Inflammatory macrophage treated with lipopolysaccharide for 4 hours (primary cell): ENCODE measurements at places on chromosomes 6 and 20.

DNA sequence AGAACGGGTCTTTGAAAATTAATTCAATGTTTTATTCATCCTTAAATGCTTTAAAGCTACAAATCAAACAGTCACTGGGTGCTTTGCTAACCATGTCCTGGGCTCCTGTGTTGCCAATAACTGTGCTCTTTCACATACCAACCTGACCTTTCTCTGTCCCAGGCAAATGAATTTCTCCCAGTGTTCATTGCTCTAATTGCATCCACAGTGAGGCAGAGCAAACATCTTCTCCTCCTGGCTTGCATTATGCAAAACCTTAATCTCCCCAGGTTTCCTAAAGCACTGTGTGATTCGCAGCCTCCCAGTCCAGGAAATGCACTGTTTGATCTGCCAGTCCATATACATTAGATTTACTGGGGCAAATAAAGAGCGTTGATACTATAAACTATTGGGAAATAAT lies 219.0 kb downstream of the PREX1 start:
- no peak for DNase-seq

GRCh38 chr20:35190556-35190955 lies 18.7 kb downstream of the PROCR start:
- no peak for DNase-seq

GRCh38 chr6:68237205-68237604 lies 397.9 kb upstream of the ADGRB3 start:
- DNase-seq, result no peak

- peak; percentile 67 for DNase-seq
These were observed 129.8 kb upstream of the EDN1 start for GRCh38 chr6:12160326-12160725.

GRCh38 chr20:41440882-41441281 lies 74.3 kb upstream of the EMILIN3 start:
- DNase-seq, result no peak

GRCh38 chr6:28927846-28928245 lies 4.1 kb upstream of the TRIM27 start:
- no peak for DNase-seq

- peak; percentile 82 for DNase-seq
These were observed 9.4 kb upstream of the STX11 start for GRCh38 chr6:144140867-144141266.

- no peak for DNase-seq
These were observed 162.1 kb downstream of the PTPRK start for GRCh38 chr6:128358244-128358776.

- no peak for DNase-seq
These were observed 8.8 kb upstream of the CNR1 start for GRCh38 chr6:88174906-88175305.

DNA sequence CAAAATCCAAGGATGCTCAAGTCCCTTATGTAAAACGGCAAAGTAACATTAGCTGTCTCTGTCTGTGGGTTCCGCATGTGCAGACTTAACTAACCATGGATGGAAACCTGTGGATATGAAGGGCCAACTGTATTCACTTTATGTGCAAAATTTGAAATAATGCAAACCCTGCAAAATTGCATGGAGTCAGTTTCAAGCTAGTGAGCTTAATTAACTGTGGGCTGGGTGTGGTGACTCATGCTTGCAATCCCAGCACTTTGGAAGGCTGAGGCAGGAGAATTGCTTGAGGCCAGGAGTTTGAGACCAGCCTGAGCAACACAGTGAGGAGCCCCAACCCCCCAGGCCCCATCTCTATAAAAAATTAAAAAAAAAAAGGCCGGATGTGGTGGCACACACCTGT lies 81.4 kb downstream of the ANKS1A start:
- DNase-seq, result no peak

- no peak for DNase-seq
These were observed 2.0 kb downstream of the ARMH2 start for GRCh38 chr6:24796616-24797290.

DNA sequence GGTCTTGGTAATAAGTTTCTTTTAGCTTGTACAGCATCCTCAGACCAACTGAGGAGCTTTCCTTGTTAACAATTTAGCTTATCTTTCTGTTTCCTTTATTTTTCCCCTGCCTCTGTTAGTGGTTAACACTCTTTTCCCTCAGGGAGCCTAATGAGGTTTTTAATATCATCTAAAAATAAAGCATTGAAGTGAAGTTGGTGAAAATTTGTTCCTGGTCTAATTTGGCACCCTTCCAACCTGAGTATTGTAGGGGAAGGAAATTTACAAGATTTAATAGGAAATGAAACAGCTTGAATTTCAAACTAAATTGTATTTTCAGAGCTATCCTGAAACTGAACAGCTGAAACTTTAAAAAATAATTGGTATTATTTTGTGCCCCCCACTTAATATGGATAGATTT lies 28.1 kb upstream of the VAPB start:
- DNase-seq, result no peak

GRCh38 chr6:7215798-7216231 lies 97.2 kb downstream of the SSR1 start:
- no peak for DNase-seq

- DNase-seq, result no peak
These were observed 452.9 kb downstream of the UTRN start for GRCh38 chr6:144737998-144738397.

- DNase-seq, result no peak
These were observed 116.9 kb downstream of the RWDD2A start for GRCh38 chr6:83310046-83310445.

DNA sequence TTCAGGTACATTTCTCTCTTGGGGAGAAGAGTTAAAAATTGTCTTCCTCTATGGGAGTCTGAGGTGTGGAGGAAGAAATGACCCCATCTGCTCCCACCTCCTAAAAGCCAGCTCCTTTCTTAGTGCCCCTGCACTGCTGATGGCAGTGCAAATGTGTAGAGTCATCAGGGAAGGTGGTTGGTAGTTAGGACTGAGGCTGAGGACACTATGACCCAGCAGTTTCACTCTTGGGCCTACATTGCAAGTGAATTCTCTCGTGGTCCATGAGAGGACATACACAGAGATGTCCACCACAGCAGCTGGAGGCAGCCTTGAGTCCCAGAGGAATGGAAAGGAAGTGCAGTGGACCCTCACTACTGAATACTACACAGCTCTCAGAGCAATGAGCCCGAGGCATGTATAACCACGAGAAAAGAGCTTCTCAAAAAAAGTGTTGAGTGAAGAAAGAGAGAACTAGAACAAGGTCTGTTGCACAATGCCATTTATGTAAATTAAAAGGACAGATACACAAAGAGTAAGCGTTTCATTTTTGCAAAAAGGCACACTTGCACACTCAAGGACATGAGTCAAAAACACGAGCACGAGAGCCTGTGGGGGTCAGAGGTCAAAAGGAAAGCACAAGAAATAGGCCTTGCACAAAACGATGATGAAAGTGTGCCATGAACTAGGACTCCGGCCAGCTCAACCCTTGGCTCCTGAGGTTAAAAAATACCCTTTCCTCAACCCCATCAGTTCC lies 308.2 kb upstream of the PRND start:
- DNase-seq, result peak; percentile 96

- no peak for DNase-seq
These were observed 324.1 kb upstream of the GJE1 start for GRCh38 chr6:141808662-141809061.

- peak; percentile 27 for DNase-seq
These were observed 50.9 kb downstream of the PLCB4 start for GRCh38 chr20:9119776-9120175.

GRCh38 chr20:43300901-43301300 lies 111.2 kb upstream of the PTPRT start:
- DNase-seq, result no peak

DNA sequence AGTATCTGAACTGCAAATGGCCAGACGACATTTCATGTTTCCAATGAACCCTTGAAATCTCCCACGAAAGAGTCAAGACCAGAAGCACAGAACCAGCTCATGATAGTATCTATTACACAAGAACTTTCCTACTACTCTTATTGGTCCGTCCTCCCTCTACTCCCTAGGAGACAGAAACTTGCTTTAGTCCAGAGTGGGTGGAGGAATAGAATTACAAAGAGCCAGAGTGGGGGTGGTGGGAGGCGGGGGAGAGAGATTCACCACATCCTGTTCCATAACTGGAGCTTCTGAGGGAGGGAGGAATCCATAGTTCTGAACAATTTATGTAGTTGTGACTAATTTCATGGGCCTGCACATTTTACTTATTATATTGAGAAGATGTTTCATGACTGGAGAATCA lies 18.5 kb upstream of the WFDC10A start:
- DNase-seq, result peak; percentile 80

DNA sequence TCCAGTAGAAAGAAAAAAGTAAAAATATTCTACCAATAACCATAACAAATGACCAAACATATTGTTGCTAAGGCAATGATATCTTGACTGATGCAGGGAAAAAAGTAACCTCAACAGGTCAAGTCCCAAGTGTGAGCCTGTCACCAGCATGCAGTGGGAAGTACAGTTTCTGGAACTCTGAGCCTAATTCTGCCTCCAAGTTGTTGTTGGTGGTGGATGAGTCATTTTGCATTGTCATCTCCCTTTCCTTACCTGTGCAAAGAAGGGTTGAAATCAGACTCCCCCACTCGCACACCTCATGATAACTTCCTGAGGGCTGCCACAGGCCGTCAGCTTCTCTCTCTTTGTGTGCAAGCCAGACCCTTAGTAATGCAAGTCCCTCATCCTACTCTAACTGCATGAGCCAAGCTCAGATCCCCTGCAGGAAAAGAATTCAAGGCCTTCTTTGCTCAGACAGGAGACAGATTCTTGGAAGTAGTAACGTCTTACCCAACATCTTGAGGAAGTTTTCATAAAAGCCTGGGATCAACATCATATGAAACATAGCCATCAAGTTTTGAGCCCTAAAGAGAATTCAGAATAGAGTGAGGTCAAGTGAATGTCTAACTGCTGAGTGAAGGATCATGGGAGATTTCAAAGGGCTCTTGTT lies 207.6 kb upstream of the FOXA2 start:
- no peak for DNase-seq

DNA sequence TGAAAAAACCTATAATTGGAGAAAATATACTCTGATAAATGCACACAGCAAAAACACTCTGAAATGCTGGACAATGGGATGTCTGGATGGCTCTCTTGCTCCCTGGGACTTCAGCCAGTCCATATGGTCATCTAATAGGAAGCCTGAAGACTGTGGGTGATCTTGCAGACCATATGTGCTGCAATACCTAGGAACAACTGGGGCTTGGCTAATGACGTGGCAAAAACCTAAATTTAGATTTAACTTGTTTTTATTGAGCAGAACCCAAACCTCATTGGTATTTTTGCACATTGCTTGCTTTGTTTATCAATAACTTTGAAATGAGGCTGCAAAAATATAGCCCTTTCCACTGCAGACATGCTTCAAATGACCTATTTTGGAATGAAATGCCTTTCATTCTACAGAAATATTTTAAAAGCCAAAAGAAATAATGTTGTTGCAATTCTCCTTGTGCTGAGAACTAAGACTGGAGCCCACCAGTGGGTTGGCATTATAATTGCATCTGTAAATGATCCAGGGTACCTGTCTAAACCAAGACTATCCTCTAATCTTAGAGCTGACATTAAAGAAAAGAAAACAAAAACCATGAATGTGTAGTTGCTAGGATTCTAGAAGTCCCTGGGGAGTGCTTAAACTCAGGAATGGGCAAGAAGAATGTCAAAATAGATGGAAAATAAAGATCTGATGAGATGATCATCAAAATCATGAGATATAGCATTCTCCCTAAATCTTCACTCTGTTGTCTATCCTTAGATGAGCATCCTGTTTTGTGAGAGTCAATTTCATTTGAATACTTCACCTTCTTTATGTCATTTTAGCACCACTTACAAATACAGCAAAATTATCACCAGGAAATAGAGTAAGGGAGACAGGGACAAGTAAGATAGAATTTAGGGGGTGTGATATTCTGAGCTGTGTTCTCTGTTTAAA lies 152.1 kb upstream of the RIMS1 start:
- no peak for DNase-seq

DNA sequence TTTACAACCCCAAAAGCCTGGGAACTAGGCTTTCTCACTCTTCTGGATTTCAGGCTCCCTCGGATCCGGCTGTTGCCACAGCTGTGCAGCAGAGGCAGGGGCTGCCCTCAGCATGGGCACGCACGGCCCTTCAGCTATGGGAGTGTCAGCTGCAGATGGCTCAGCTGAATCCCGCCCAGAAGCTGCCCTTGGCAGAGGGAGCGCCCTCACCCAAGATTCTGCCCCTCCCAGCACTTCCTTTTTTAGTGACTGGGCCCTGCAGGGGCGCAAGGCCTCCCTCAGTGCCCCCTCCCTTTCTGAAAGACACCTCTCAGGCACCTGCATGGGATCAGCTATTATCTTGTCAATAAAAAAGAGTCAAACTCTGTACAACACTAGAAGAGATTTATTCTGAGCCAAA lies 67.9 kb upstream of the THBS2 start:
- no peak for DNase-seq

DNA sequence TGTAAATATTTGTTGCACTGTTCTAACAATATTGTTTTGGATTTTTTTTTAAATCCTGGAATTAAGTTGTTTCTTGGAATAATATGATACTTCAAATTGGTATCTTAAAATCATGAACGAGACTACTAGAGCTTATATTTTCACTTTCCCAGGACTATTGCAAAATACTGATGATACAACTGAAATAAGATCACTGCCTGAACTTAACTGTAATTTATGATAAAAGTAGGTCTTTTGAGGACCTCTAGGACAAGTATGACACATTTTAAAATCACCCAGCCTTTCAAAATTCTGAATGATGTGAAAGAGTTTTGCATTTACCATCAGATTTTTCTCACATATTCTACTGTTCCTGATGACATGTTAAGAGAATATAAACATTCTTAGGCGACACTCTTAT lies 8.6 kb upstream of the UBE2J1 start:
- DNase-seq, result peak; percentile 86

DNA sequence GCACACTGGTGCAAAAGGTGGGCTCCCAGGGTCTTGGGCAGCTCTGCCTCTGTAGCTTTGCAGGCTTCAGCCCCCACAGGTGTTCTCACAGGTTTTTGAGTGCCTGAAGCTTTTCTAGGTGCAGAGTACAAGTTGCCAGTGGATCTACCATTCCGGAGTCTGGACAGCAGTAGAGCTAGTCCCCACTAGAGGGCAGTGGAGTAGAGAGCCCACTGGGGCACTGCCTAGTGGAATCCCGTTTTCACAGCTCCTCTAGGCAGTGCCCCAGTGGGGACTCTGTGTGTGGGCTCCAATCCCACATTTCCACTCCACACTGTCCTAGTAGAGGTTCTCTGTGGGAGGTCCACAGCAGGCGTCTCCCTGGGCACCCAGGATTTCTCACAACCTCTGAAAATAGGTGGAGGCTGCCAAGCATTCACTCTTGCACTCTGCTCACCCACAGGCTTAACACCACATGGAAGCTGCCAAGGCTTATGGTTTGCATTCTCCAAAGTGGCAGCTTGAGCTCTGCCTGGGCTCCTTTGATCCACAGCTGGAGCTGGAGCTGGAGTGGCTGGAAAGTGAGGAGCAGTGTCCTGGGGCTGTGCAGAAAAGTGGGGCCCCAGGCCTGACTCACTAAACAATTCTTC lies 86.3 kb upstream of the PROKR2 start:
- DNase-seq, result peak; percentile 37

GRCh38 chr20:41391587-41392001 lies 25.0 kb upstream of the EMILIN3 start:
- no peak for DNase-seq
